ENCODE measurements at places on chromosomes 6 and 20.

- peak; percentile 19 for DNase-seq
Observed at GRCh38 chr20:37222086-37222485, 39.5 kb downstream of the GHRH start.

GRCh38 chr6:41937861-41938574 lies 3.6 kb downstream of the CCND3 start:
- no peak for DNase-seq

DNA sequence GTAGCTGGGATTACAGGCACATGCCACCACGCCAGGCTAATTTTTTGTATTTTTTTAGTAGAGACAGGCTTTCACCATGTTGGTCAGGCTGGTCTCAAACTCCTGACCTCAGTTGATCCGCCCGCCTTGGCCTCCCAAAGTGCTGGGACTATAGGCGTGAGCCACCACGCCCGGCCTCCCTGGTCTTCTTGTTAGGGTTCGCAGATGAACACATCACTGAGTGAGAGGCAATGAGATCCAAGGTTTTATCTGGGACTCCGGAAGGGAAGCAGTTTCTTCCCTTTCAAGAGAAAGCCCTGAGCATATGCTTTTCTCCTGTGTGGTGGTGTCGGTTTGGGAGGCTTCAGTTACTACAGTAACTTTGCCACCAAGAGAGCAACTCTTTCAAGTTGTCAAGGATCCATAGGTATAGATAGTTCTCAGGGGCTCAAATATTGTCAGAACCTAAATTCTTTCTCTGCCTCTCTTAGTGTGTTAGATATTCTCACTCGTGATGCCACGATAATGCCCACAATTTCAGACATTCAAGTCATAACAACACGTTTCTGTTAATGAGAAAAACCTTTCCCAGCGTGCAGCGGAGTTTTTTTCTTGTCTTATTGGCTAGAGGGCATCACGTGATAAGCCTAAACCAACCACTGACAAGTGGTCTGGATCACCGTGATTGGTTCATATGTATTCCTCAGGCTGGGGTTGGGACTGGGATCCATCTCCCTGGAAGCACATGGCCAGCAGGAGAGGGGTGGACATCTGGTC lies 36.2 kb upstream of the NCOA3 start:
- DNase-seq, result no peak

DNA sequence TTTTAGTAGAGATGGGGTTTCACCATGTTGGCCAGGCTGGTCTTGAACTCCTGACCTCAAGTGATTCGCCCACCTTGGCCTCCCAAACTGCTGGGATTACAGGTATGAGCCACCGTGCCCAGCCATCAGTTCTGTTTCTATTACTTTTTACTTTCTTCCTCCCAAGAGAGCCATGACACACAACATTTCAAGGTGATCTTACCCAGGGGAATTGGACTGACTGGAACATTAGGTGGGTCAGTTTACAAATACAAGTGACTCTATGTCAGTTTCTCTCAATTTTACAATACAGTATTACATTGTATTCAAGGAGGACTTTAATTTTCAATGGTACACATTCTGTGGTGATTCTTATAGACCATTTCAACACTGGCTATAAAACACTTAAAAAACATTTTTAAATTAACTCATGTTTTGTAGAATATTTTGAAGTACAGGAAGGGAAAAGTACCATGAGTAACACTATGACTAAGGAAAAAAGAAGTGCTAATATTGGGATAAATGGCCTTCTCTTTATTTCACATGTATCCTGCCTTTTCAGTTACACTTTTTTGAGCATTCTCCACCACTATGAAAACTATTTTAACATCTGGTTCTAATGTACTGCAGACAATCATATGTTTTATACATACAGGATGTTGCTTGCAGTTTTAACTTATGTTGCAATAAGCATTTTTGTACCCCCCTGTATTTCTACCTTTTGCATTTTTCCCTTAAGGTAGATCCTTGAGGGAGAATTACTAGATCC lies 8.4 kb downstream of the TPBG start:
- DNase-seq, result no peak
